ENCODE measurements at places on chromosomes 11 and 22. TPM values are rescaled to one million over a fixed set of nuclear protein-coding genes. Genes with fewer than 3 reads are reported as not detected.

Gene HDAC10
- 29.3 TPM for total RNA-seq

Gene DESI1
- total RNA-seq, result 25.2 TPM

Gene GRM5
- 0.30 TPM for total RNA-seq

Gene CCDC73
- total RNA-seq, result not detected

Gene MGAT3
- total RNA-seq, result 0.29 TPM

Gene OR51I1
- total RNA-seq, result 1.0 TPM

Gene CCDC89
- not detected for total RNA-seq

Gene MMP10
- 0.72 TPM for total RNA-seq

Gene VSIG2
- not detected for total RNA-seq

Gene ACO2
- total RNA-seq, result 45.5 TPM

Gene IL18
- total RNA-seq, result 3.5 TPM

Gene APLP2
- 91.1 TPM for total RNA-seq

Gene CPT1B
- total RNA-seq, result 8.2 TPM

Gene KRTAP5-2
- total RNA-seq, result not detected

Gene TRIM22
- 1.3 TPM for total RNA-seq

Gene TMEM132A
- total RNA-seq, result 63.1 TPM

Gene PRAME
- 77.8 TPM for total RNA-seq

Gene EHD1
- total RNA-seq, result 93.6 TPM

Gene ACRV1
- 0.16 TPM for total RNA-seq

Gene OR10A2
- not detected for total RNA-seq

All from A375 (cell line).